ENCODE measurements at places on chromosomes 3 and 15. TPM values are rescaled to one million over a fixed set of nuclear protein-coding genes. Genes with fewer than 3 reads are reported as not detected.

Gene CASR
- total RNA-seq: not detected

DNA sequence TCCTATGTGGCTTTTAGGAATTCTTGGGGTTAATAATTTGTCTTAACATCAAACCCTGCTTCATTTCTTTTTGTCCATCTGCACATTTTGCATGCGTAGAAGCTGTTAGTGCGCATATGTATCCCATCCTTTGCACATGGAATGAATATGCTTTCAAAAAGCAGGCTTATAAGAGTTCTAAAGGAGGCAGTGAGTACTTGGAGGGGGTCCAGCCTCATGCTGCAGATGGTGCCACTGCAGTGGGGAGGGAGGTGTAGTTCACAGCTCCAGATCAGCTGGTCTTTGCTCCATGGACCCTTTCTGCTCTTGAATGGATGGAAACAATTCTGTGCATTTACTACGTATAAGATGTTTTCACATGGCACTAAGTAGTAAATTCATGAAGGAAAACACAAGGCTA is 20.7 kb upstream of the SSR3 start:
- H3K4me1 ChIP-seq: peaks cover 2% of the 10 kb centered on the region
- H3K36me3 ChIP-seq: no peaks in the 10 kb centered on the region
- DNase-seq: no peak
- H3K27me3 ChIP-seq: peaks cover 17% of the 10 kb centered on the region

DNA sequence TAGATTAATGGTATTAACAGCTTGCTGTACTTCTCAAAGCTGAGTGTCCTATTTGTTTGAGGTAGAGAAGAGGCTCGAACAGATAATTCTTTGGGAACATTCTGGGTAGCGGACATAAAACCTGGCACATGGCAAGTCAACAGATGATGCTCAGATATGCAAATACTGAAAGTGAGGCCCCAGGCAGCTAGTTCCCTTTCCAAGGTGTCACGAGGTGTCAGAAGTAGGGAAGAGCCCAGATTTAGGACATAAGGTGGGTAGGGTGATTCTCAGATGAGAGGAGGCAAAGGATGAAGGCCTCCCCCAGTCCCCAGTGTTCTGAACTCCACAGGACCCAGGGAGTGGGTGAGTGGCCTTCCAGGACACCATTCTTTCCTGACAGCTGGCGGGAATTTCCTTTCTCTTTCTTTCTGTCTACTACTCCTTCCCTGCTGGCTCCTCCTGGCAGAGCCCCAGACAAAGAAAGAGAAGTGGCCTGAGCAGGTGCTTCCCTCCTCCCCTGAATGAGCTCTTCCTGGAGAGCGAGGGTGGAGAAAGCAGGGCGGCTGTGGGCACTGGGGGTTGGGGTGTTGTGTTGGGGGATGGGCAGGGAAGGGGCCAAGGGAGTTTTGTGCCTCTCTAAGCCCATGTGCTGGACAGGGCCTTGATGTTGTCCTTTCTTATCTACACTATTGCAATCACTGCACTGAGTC is 87.5 kb downstream of the CORO2B start:
- no peaks in the 10 kb centered on the region for H3K4me1 ChIP-seq
- no peak for DNase-seq
- H3K27me3 ChIP-seq: no peaks in the 10 kb centered on the region
- H3K4me3 ChIP-seq: no peak overlapping the region

Gene GPR15
- 0.52 TPM for total RNA-seq

GRCh38 chr3:182239316-182239715 is 527.6 kb downstream of the SOX2 start:
- H3K36me3 ChIP-seq: no peaks in the 10 kb centered on the region
- H3K4me1 ChIP-seq: no peaks in the 10 kb centered on the region
- H3K27ac ChIP-seq: no peak overlapping the region
- H3K27me3 ChIP-seq: no peaks in the 10 kb centered on the region

DNA sequence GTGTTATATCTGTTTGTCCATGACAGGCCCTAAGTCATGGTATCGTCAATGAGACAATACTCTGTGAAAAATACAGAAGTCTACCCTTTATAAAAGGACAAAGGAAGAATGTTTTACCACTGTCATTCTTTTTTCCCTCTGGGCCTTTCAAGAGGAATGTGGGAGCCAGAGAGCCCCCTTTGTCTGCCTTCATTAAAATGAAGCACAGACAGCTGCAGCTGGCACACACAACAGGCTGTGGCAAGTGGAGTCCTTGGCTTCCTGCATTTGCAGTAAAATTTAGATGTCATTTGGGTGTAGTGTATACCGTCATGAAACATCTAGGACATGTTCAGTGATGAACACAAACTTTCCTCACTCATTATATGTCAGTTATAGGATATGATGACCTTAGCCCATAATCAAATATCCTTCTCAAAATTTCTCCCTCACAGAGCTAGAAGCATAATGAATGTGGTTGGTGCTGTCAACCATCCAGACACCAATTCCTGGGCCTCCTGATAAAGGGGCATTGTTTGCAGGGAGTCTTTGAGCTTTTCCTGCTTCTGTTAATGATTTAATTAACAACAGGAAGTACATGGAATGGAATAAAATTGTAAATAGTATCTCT is 76.4 kb downstream of the DHX36 start:
- DNase-seq: no peak
- peaks cover 1% of the 10 kb centered on the region for H3K4me1 ChIP-seq
- H3K36me3 ChIP-seq: peaks cover 18% of the 10 kb centered on the region
- H3K4me3 ChIP-seq: no peak overlapping the region
- H3K27ac ChIP-seq: no peak overlapping the region

Gene P2RY14
- 2.5 TPM for total RNA-seq

- H3K4me1 ChIP-seq: peaks cover 22% of the 10 kb centered on the region
- peaks cover 5% of the 10 kb centered on the region for H3K36me3 ChIP-seq
- peak overlapping the region; percentile 73 for H3K27ac ChIP-seq
Observed at GRCh38 chr3:72738752-72739530, 109.3 kb downstream of the SHQ1 start.

DNA sequence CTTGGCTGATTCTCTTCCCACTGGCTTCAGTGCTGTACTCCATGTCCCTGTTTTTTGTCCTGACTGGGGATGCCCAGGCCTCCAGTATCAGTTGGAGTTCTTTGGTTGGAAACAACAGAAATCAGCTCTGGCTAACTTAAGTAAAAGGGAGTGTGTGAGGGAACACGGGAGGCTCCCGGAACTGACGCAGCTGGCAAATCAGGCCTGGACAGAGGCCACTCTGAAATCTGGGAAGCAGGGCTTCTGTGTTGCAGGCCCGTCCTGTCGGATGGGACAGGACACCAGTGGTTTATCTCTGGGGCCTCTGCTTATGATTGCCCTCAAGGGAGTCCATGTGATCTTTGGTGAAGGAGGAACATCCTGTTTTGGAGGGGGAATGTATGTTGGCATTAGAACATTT is 124.3 kb downstream of the CHCHD6 start:
- no peak for DNase-seq
- peaks cover 8% of the 10 kb centered on the region for H3K4me1 ChIP-seq
- no peak overlapping the region for H3K27ac ChIP-seq
- no peak overlapping the region for H3K4me3 ChIP-seq

Gene LRRC3B
- total RNA-seq: not detected
